ENCODE measurements at places on chromosomes 6 and 20.
A peak's percentile ranks its signal among the peaks of the same experiment; 100 is the strongest.

- DNase-seq: no peak
Observed at GRCh38 chr6:21294144-21294543, 299.4 kb upstream of the SOX4 start.

DNA sequence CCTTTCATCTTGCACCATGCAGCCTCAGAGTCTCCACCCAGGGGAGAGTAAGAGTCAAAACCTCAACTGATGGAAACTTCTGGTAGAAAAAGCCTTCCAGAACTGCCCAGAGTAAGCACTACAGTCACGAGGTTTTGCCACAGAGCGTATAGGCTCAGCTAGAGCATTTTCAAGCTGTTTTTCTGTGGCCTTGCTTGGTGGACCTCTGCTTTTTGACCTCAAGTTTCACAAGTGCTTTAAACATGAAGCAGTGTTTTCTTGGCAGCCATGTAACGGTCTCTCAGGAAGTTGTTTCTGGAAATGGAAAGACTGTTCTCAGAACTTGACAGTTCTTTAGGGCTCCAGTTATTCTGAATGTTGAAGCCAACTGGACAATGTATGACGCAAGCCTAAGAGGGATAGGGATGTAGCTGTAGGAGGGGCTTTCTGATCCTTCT is 146.5 kb downstream of the ZDHHC14 start:
- DNase-seq: peak; percentile 39

- peak; percentile 35 for DNase-seq
Observed at GRCh38 chr20:57628047-57628961, 8.1 kb upstream of the ZBP1 start.

- DNase-seq: peak; percentile 27
Observed at GRCh38 chr6:106281661-106282060, 43.9 kb downstream of the ATG5 start.

GRCh38 chr20:50318710-50319109 is 128.1 kb downstream of the CEBPB start:
- DNase-seq: no peak

Data from activated CD4-positive, alpha-beta T cell treated with anti-CD3 and anti-CD28 coated beads, Interleukin-2, Interleukin-4, amounts not matched to agents 100 ng/mL and 50 ng/mL, durations not matched to agents 16 hours and 8 hours (primary cell).